Fibroblast of upper back skin (primary cell): ENCODE measurements at places on chromosomes 5 and 9.
A peak's percentile ranks its signal among the peaks of the same experiment; 100 is the strongest.

DNA sequence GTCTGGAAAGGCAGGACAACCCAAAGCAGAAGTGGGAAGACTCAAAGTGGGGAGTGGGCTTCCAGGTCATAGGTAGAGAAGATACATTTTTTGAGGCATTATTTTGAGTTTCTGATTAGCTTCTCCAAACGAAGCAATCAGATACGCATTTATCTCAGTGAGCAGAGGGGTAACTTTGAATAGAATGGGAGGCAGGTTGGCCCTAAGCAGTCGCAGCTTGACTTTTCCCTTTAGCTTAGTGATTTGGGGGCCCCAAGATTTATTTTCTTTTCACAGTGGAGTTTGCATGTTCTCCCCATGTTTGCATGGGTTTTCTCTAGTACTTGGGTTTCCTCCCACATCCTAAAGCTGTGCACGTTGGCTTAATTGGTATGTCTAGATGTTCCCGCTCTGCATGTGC is 401.9 kb downstream of the ARRDC3 start:
- DNase-seq = no peak

GRCh38 chr9:2126331-2126803 is 111.2 kb downstream of the SMARCA2 start:
- peak; percentile 55 for DNase-seq

GRCh38 chr5:177442066-177442826 is 4.4 kb upstream of the PRR7 start:
- no peak for DNase-seq

- DNase-seq = no peak
Observed at GRCh38 chr5:16260000-16260399, 80.4 kb upstream of the MARCHF11 start.

- no peak for DNase-seq
Observed at GRCh38 chr9:128593039-128593438, 40.7 kb downstream of the SPTAN1 start.

- peak; percentile 77 for DNase-seq
Observed at GRCh38 chr9:76107482-76107881, 217.0 kb downstream of the PCSK5 start.

DNA sequence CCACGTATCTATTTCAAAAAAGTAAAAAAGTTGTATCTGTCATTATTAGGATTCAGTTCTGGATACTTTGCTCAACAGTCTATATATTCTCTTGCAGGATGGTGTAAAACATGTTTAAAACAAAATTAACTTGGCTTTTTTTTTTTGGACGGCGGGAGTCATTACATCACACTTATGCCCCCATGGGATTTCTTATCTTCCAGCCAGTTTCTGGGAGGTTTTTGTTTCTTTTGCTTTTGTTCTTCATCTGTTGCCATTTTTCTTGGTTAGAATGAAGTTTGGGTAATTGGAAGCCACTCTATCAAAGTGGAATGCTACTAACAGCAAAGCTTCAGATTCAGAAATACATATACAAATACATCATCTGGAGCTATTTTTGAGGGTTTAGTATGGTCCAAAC is 1.8 kb upstream of the STARD4 start:
- DNase-seq = no peak

GRCh38 chr5:158929552-158930218 is 170.0 kb downstream of the EBF1 start:
- DNase-seq = no peak

- DNase-seq = no peak
Observed at GRCh38 chr9:127277099-127277498, 12.5 kb downstream of the GARNL3 start.

DNA sequence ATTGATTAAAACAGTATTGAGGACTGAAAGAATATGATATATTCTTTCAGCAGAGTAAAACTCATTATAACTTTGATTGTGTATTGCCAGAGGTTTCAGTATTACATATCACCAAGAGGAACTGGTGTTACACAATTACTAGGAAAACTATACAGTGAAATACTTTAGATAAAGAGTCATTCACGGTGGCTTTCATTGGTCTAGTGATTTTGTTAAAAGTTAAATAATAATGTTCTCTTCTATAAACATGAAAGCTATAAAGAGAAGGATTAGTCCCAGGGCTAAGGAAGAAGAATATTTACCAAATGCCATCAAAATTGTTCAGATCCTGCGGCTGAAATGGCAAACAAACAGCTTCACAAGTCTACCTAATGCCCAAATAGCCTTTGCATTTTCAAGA is 306.2 kb downstream of the SEMA5A start:
- DNase-seq = peak; percentile 35
